ENCODE measurements at places on chromosomes 1 and 21.

GRCh38 chr1:84377480-84378095 is 20.7 kb upstream of the DNASE2B start:
- no peak for DNase-seq

- no peak for DNase-seq
Observed at GRCh38 chr1:202072211-202072765, 50.4 kb upstream of the GPR37L1 start.

DNA sequence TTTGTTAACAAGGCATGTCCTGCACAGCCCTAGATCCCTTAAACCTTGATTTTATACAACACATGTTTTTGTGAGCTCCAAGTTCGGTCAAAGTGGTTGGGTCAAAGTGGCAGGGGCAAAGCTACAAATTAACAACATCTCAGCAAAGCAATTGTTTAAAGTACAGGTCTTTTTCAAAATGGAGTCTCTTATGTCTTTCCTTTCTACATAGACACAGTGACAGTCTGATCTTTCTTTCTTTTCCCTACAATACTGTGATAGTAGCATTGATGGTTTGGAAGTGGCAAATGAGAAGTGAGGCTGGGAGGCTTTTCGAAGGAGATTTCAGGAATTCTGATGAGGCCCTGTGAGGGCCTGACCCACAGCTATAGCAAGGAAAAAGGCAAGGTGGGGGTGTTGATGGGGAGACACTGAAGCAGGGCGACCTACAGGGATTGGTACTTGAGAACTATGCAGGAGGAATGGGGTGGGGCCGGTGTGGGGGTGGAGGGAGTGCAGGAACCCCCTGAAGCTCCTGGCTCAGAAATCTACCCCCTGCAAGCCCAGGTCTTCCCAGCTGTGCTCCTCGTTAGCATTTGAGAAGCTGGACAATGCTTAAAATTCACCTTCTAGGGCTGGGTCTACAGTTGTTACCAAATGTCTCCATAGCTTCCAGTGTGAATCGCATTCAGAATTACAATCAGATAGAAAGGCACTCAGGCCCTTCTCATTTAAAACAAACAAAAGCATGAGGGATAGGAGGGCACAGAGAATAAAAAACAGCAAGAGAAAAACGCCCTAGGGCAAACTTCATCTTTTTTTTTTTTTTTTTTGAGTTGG is 102.6 kb upstream of the PPM1J start:
- no peak for DNase-seq

- no peak for DNase-seq
Observed at GRCh38 chr1:15442119-15442518, 3.9 kb downstream of the CTRC start.

GRCh38 chr21:37790905-37791304 is 125.4 kb downstream of the KCNJ6 start:
- no peak for DNase-seq

DNA sequence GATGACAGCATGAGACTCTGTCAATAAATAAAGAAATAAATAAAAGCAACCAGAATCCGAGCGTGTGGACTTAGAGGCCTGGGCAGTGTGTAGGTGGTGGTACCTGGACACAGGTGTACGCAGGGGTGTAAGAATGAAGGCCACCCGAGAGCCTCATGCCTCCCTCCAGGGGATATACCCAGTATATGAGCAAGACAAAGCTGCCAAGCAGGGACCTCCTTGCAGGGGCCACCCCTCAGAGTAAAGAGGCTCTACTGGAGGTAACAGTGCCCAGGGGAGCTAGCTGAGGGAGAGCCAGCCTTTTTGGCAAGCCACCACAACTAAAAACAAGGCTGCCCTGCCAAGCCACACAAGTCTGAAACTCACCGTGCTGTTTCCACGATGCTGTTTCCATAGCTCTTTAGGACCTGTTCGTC is 179.2 kb upstream of the RAB4A start:
- DNase-seq: no peak

DNA sequence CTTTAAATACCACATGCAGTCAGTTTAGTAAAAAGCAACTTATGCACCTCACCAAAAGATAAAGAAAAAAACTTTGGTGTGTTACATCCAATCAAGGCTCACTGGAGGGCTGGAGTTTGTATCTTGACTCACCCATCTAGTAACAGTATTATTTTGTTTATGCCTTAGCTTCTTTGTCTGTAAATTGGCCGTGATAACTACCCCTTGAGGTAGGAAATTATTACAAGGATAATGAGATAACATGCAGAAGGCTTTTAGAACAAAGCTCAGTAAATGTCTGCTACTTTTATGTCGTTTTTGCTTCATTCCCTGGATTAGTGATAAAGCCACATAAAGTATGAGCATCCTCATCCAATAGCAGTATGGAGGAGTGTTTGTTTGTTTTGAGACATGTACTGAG is 94.8 kb downstream of the ATP5PO start:
- DNase-seq: no peak

DNA sequence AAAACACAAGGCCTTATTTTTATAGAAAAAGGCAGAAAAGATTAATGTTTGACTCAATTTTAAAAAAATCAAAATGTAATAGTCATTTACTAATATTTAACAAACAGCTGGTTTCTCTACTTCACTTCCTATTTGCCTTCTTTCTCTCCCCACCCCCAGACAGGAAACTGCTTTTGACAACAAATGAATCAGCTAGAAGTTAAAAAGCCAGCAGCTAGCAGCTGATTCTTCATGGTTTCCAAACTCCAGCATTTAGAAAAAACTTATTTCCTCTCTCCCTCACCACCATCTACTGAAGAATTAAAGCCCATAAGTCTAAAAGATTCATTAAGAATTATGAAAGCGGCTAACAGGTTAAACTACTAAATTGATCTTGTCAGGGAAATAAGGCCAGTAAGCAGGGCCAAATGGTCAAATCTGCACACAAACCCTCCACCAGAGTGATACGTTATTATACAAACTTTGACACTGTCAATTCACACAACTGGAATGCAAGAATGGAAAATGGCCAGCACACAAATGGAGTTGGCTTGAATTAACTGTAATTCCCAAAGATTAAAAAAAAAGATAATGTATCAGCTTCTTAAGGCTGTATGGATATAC is 4.0 kb downstream of the WDR26 start:
- no peak for DNase-seq

DNA sequence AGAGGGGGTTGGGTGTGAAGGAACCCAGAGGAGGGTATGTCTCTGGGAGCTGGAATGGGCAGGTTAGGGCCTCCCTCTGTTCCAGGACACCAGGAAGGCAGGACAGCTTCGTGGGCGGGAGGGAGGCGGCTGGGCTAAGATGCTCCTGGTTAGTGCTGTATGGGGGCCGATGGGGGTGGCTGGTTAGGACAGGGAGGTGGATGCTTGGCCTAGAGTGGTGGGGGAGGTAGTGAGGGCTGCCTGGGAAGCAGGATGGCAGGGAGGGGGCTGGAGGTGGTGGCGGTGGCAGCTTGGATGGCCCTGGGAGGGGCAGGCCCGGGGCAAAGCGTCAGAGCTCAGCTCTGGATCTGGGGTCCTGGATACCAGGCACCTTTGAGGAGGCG is 6.2 kb upstream of the MMP23B start:
- no peak for DNase-seq

GRCh38 chr1:97565886-97566285 is 354.9 kb downstream of the DPYD start:
- no peak for DNase-seq

DNA sequence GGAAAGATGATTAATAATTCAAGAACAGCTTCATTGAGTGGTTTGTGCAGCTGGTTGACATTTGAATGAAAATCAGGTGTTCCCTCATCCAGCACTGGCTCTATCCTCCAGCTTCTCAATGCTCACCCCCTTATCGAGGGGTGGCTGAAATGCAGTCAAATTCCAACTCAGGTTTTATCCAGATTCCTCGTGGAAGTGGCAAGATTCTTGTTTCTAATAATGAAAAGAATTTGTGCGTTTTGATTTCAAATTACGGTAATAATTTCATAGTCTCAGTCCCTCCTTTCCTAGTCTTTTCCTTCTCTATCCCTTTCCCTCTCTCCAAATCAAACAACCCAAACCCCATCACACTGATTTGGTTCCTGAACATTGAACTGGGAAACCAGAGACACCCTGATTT is 3.1 kb downstream of the CNIH3 start:
- no peak for DNase-seq

GRCh38 chr1:40539338-40539737 is 7.9 kb downstream of the ZNF684 start:
- no peak for DNase-seq

Measured in gastrocnemius medialis (tissue), 4 donors.